ENCODE measurements at places on chromosomes 6 and 20.

DNA sequence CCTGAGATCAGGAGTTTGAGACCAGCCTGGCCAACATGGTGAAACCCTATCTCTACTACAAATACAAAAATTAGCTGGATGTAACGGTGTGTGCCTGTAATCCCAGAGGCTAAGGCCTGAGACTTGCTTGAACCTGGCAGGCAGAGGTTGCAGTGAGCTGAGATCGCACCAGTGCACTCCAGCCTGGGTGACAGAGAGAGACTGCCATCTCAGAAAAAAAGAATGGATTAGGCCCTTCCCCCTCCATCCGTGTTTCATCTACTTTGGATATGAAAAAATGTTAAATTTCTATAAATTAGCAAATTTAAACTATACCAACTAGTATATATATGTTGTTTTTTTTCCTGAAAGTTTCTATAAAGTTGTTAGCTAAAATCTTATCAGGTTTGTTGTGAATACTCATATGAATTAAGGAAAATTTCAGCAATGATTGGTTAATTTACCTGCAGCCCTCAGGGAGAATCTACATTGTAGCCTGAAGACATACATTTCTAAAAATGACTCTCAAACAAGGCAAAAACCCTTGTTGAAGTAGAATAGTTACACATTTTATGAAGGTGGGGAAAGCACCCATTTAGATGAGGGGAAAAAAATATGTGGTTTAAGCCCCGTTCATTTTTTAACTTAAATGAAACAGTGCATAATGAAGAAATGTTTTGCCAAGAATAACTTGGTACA is 120.9 kb downstream of the TIAM2 start:
- no peak for DNase-seq

GRCh38 chr6:16974387-16974673 is 127.5 kb upstream of the STMND1 start:
- DNase-seq = no peak

GRCh38 chr6:24664046-24664987 is 2.4 kb downstream of the TDP2 start:
- no peak for DNase-seq

- DNase-seq = peak; percentile 92
These were observed 33.0 kb upstream of the POU5F1 start for GRCh38 chr6:31203345-31203979.

GRCh38 chr20:32385541-32385940 is 27.4 kb downstream of the ASXL1 start:
- no peak for DNase-seq

DNA sequence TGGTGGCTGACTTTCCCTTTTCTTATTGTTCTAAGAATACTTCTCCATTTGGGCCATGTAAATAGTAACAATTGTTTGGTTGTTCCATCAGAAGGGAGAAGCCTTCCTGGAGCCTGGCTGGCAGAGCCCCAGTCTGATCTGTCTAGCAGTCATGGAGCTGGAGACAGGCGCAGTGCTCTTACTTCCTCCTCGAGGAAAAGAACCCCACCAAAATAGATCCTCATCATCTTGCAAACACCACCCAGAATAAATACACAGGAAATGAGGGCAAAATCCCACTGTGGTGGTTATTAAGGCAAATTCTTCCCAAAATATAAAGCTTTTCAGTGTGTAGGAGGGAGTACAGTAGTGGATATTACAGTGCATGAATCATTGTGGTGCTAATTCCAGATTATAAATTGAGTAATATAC is 195.1 kb upstream of the SGK1 start:
- DNase-seq = no peak

- peak; percentile 60 for DNase-seq
These were observed 1.1 kb downstream of the LRRC1 start for GRCh38 chr6:53795702-53796450.

- no peak for DNase-seq
These were observed at the start of gene TCP11 for GRCh38 chr6:35141007-35141655. TCP11 (minus strand) TSS chr6:35141339; CDS start chr6:35140870, 469 bp downstream.

DNA sequence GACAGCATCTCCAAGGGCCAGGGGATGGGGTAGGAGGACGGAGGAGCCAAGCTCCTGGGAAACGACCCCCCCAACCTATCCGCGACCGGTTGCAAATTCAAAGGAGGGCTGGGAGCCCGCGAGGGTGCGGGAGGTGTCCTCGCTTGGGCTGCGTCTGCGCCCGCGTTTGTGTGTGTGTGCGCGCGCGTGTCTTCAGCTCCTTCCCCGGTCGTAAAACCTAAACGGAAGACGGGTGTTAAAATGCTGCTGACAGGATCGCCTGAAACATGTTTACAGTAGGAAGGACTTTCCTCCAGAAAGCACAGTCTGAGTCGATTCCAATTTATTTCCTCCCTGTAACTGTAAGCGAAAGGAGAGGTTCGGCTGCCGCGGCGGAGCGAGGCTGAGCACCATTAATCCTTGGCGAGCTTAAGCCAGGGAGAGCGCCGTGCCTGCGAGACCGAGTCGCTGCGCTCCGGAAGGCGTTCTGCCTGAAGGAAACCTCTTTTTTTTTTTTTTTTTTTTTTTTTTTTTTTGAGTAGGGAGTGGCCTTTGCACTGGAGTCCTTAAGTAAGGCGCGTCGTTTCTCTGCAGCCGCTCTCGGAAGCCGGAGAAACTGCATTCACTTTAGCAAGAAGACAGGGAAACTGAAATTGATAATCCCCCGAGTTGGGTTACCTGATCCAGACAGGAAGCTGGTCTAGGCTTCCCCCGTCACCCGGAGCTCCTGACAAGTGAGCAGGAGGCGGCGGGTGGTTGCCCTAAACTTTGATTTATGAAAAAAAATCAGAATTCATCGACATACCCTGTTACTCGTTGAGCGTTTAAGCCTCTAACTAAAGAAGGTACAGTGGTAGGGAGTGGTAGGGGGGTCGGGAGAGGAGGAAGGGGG is 4.8 kb upstream of the SOX4 start:
- peak; percentile 63 for DNase-seq

GRCh38 chr20:35849706-35850105 is 77.9 kb downstream of the PHF20 start:
- DNase-seq = no peak

DNA sequence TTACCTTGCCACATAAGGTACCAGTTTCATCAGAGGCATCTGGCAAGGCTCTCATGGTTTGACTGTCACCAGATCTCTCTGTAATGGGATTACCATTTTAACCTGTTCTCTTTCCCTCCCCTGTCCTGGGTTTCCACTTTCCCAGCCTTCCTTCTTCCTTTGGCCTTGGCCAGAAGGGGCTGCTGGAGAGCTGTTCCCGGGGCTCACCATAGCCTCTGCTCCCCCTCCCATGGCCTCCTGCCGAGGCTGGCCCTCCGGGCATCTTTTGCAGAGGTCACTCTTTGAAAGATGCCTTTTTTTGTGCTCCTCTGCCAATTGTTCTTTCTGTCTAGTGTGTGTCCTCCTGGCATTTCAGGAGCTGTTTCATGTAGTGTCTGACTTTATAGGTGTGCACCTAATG is 100.7 kb upstream of the SCP2D1 start:
- DNase-seq = no peak

DNA sequence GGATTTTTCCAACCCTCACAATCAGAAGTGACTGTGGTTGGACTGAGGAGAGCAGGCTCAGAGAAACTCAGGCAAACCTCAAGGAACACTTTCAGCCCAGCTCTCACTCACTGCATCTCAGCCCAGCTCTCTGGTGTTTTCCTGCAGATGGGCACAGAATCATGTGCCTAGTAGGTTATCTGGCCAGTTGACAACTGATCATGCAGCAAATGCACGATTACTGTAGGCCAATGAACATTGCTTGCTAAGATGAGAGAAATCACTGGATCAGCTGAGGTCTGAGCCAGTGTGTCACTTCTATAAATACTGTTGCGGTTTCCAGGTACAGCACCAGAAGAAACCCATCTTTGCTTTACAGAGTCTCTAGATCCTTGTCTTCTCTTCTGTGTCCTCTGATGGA is 540.5 kb downstream of the CD83 start:
- no peak for DNase-seq

DNA sequence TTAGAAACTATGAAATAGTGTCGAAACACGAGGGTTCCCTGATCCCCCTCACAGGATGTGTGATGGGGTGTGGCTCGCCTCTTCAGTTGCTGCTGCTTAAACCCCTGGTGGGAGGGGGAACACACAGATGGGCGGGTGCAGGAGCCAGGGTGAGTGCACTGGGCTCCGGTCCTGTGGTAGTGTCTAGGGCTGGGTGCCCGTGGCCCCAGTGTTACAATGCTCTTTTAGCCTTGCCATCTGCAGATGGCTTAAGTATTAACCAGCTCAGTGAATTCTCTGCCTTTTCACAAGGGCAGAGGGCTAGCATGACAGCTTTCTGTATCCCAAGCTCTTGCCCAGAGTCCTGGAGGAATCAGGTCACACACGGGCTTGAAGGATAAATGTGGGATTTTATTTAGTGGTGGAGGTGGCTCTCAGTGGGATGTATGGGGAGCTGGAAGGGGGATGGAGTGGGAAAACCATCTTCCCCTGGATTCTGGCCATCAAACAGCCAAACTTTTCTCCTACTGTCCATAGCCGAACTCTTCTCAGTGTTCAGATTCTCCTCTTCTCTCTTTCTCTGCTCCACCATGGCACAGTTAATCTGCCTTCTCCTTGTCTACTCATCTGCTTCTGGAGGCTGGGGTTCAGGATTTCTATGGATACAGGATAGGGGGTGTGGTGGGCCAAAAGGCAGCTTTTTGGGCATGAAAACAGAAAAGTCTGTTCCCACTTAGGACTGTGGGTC is 659.0 kb downstream of the EPM2A start:
- no peak for DNase-seq

Data from NCI-H510A (cell line).